ENCODE measurements at places on chromosomes 1 and 21. TPM values are rescaled to one million over a fixed set of nuclear protein-coding genes. Genes with fewer than 3 reads are reported as not detected.

Gene PTGER3
- total RNA-seq: 1.4 TPM

Gene CD48
- not detected for total RNA-seq

Gene DCST2
- not detected for total RNA-seq

Gene LMX1A
- total RNA-seq: not detected

Gene FCAMR
- total RNA-seq: not detected

Gene FCRL4
- total RNA-seq: not detected

Gene KIF21B
- total RNA-seq: not detected

Gene VHLL
- not detected for total RNA-seq

Gene TPTE
- total RNA-seq: not detected

DNA sequence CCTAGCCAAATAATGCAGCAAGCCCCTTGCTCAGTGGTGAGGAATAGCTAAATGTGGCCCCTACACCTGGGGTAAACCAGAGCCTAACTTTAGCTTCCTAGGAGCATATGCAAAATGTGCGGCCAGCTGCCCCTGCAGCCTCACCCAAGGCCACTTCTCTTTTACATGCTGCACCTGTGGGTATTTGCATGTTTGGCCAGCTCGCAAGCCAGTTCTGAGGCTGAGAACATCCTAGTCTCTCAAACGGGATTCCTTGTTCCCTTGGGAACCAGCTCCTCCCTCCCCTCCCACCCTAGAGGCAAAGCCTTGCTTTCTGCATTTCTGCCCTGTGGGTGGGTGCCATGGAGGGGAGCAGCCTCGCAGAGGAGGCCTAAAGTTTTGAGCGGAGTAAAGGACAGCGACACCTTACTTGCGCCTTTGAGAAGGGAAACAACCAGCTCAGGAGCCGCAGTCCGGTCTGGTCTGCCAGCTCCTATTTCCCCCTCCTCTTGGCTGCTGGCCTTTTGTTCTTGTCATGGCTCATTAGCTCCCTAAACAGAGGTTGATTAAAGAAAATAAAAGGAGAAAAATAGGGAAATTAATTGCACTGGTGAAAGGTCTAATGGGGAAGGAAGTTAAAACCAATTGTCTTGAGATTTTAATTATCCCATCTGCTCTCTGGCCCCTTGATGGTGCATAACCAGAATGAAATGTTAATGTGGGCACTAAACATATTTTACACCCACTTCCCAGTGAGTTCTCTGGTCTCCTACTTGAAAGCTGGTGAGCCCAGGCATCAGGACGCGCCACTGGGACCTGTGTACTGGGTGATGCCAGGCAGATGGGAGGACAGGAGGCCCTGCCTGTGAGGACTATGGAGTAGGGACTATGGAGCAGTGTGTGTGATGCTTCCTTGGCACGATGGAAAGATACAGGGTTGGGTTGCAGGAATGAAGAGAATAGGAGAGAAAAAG is 68.7 kb downstream of the TEX35 start:
- H3K4me1 ChIP-seq: no peaks in the 10 kb centered on the region
- DNase-seq: no peak
- H3K36me3 ChIP-seq: no peaks in the 10 kb centered on the region
- no peak overlapping the region for H3K27ac ChIP-seq

GRCh38 chr1:36122062-36123030 is 2.7 kb downstream of the COL8A2 start:
- DNase-seq: no peak
- peaks cover 21% of the 10 kb centered on the region for H3K27me3 ChIP-seq
- no peaks in the 10 kb centered on the region for H3K36me3 ChIP-seq
- H3K4me3 ChIP-seq: no peak overlapping the region
- H3K27ac ChIP-seq: no peak overlapping the region

GRCh38 chr1:94876362-94876761 is 50.5 kb downstream of the CNN3 start:
- H3K4me3 ChIP-seq: peak overlapping the region; percentile 34
- peaks cover 32% of the 10 kb centered on the region for H3K4me1 ChIP-seq
- peak; percentile 50 for DNase-seq
- H3K36me3 ChIP-seq: no peaks in the 10 kb centered on the region

DNA sequence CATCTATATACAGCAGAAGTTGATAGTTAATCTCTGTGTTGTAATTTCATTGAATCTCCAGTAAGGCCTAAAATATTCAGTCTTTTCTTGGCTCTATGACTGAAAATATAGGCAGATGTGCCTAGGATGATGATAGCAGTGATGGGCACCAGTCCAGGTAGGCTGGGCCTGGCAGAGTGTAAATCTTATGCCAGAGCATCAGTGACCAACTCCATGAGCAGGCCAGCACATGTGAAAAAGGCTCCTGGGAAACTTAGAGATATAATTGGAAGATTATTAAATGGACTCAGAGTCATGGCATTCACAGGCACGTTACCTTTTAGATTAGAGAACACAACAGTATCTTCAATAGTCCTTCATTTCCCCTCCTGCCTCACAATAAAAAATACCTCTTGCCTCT is 20.7 kb upstream of the CYYR1 start:
- no peaks in the 10 kb centered on the region for H3K4me1 ChIP-seq
- H3K36me3 ChIP-seq: no peaks in the 10 kb centered on the region
- no peak overlapping the region for H3K4me3 ChIP-seq
- H3K27ac ChIP-seq: no peak overlapping the region

DNA sequence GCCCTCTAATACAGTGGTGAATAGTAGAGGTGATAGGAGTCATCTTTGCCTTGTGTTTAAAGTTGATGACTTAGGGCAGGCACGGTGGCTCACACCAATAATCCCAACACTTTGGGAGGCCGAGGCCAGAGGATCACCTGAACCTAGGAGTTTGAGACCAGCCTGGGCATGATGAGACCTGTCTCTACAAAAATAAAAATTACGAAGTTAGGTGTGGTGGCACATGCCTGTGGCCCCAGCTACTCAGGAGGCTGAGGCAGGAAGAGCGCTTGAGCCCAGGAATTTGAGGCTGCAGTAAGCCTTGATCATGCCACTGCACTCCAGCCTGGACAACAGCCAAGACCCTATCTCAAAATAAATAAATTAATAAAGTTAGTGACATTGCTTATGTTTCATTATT is 26.6 kb downstream of the CAPZA1 start:
- no peaks in the 10 kb centered on the region for H3K27me3 ChIP-seq
- no peak for DNase-seq
- no peak overlapping the region for H3K27ac ChIP-seq
- H3K4me1 ChIP-seq: peaks cover 19% of the 10 kb centered on the region
- H3K36me3 ChIP-seq: peaks cover 44% of the 10 kb centered on the region

GRCh38 chr1:236800623-236801022 is 5.5 kb downstream of the MTR start:
- DNase-seq: no peak
- no peaks in the 10 kb centered on the region for H3K27me3 ChIP-seq
- H3K36me3 ChIP-seq: no peaks in the 10 kb centered on the region
- H3K4me3 ChIP-seq: no peak overlapping the region

DNA sequence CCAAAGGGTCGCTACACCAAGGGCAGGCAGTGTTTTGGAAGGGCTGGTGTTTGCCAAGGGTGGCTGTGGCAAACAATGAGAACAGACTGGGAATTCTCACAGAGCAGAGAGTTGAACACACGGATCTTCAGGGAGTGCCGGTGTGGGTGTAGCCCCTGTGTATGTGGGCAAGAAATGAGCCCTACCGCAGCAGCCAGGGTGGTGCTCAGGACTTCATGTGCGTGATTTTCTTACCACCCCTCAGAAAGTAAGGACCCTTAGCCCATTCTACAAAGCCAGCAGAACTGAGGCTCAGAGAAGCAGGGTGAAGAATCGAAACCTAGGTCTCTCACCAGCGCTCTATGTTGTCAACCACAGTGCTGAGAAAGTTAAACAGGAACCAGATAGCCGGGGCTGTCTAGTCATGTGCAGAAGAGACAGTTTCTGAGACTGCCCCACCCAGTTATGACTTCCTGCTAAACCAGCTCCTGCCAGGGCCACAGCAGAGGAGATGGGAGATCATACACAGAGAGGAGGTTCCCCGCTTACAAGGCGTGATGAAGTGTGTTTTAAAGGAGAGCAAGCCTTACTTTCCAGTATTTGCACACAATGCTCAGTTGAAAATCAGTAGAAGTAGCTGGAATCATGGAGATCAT is 21.9 kb upstream of the MORC3 start:
- no peaks in the 10 kb centered on the region for H3K27me3 ChIP-seq

- no peaks in the 10 kb centered on the region for H3K36me3 ChIP-seq
- peaks cover 50% of the 10 kb centered on the region for H3K4me1 ChIP-seq
- no peak for DNase-seq
- H3K27me3 ChIP-seq: peaks cover 1% of the 10 kb centered on the region
- no peak overlapping the region for H3K27ac ChIP-seq
These were observed 23.8 kb downstream of the HIVEP3 start for GRCh38 chr1:41894808-41895483.
